ENCODE measurements at places on chromosomes 2 and 18. TPM values are rescaled to one million over a fixed set of nuclear protein-coding genes. Genes with fewer than 3 reads are reported as not detected.

The NPPC gene
- not detected for total RNA-seq

GRCh38 chr18:33495278-33495677 lies 54.8 kb upstream of the CCDC178 start:
- H3K36me3 ChIP-seq: no peaks in the 10 kb centered on the region
- H3K4me3 ChIP-seq: no peak overlapping the region
- no peaks in the 10 kb centered on the region for H3K4me1 ChIP-seq
- DNase-seq: no peak

DNA sequence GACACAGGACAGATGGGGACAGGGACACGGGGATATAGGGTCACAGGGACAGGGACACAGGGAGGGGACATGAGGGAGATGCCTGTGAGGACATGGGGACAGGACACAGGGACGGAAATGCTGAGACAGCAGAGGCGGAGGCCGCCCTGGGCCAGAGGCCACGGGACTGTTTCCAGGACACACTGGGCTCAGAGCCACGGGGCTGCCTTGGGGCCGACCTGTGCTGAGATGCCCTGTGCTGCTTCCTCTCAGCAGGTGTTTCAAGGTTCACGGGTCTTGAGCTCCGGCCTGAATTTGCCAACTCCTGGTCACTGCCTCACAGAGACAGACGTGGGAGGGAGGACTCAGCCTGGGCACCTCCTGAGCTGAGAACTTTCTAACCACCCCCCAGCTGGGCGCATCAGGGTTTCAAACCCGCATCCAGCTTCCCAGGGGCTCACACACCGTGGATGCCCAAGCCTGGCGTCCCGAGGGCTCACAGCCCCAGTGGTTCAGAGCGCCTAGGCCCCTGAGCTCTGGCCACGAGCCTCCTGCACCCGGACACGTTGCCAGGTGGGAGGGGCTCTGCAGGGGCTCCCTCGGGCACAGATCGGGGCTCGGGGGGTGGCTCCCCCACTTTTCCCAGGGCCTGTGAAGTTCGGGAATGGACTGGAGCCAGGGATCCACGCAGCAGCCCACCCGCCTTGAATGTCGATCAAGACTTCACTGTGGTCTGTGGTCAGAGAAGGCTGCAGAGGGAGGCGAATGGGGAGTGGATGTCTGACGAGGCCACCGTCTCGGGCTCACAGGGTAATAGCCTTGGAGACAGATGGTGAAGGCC lies 64.1 kb downstream of the SLC66A2 start:
- H3K4me1 ChIP-seq: no peaks in the 10 kb centered on the region
- H3K27ac ChIP-seq: no peak overlapping the region
- H3K27me3 ChIP-seq: no peaks in the 10 kb centered on the region
- DNase-seq: peak; percentile 54
- no peak overlapping the region for H3K4me3 ChIP-seq

DNA sequence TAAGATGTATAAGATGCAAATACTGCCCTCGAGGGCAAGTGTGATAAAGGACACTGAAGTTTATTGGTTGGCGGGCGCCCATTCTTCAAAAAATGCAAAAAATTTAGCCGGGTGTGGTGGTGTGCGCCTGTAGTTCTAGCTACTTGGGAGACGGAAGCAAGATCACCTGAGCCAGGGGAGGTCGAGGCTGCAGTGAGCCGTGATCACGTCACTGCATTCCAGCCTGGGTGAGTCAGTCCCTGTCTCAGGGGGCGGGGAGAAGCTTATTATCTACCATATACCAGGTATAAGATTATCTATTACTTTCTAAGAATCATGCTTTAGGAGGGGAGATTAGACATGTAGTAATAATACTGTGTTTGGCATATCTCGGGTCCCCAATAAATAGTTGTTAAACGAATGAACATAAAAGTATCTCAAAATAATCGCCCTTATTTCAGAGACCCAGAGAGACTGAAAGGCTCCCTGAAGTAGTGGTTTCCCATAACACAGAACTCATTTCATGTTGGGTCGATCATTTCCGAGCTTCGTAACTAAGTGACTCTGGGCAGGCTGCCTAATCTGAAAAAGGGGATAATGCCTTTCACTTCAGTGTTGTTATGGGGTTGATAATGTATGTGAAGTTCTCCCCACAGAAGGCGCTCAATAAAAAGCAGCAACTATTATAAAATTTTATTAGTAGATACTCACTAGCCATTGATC lies 1.2 kb upstream of the SELENOI start:
- H3K4me3 ChIP-seq: peak overlapping the region; percentile 95
- no peak for DNase-seq
- H3K27ac ChIP-seq: peak overlapping the region; percentile 95

DNA sequence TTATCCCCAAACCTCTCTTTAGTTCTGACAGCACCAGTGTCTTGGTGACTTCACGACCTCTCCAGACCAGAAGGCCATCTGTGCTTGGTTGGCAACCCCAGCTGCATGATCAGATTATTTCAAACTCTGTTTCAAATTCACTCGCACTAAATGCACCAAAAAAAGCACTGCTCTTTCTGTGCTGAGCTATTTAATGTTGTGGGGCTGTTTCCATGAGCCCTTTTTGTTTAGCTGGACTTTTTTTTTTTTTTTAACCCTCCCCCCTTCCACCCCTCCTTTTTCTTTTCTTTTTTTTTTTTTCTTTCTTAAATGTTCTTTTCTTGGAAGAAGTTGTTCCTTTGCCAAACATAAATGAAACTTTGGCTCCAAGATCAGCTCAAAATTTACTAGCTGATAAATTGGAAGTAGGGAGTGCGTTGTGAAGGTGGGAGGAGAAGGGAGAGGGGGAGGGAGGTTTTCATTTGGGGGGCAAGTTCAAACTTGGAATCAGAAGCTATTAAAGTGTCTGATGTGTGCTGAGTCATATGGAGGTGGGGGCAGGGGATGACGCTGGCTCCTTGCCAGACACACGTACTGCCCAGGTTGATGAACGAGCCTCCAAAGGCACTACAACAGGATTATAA lies 543.0 kb upstream of the TNP1 start:
- no peak for DNase-seq
- no peaks in the 10 kb centered on the region for H3K27me3 ChIP-seq
- H3K4me3 ChIP-seq: no peak overlapping the region

- peaks cover 2% of the 10 kb centered on the region for H3K4me1 ChIP-seq
- H3K27ac ChIP-seq: no peak overlapping the region
These were observed 211.7 kb upstream of the REV1 start for GRCh38 chr2:99701503-99701902.

The MPPE1 gene
- total RNA-seq: 57.3 TPM

- H3K4me1 ChIP-seq: peaks cover 54% of the 10 kb centered on the region
- H3K36me3 ChIP-seq: no peaks in the 10 kb centered on the region
- H3K27me3 ChIP-seq: no peaks in the 10 kb centered on the region
These were observed 77.0 kb upstream of the SERTAD2 start for GRCh38 chr2:64730551-64731262.

The AKAIN1 gene
- not detected for total RNA-seq

The PTPN2 gene
- total RNA-seq: 55.0 TPM

The FOXD4L1 gene
- not detected for total RNA-seq

GRCh38 chr2:216015722-216016464 lies 2.5 kb upstream of the MREG start:
- no peak overlapping the region for H3K4me3 ChIP-seq
- DNase-seq: no peak
- H3K4me1 ChIP-seq: peaks cover 27% of the 10 kb centered on the region
- H3K27ac ChIP-seq: no peak overlapping the region
- H3K36me3 ChIP-seq: no peaks in the 10 kb centered on the region
- H3K27me3 ChIP-seq: no peaks in the 10 kb centered on the region

The SLC30A3 gene
- not detected for total RNA-seq

GRCh38 chr2:96470109-96470508 lies 35.0 kb downstream of the NEURL3 start:
- no peak for DNase-seq
- H3K27me3 ChIP-seq: peaks cover 7% of the 10 kb centered on the region
- peaks cover 9% of the 10 kb centered on the region for H3K4me1 ChIP-seq
- peak overlapping the region; percentile 62 for H3K27ac ChIP-seq

DNA sequence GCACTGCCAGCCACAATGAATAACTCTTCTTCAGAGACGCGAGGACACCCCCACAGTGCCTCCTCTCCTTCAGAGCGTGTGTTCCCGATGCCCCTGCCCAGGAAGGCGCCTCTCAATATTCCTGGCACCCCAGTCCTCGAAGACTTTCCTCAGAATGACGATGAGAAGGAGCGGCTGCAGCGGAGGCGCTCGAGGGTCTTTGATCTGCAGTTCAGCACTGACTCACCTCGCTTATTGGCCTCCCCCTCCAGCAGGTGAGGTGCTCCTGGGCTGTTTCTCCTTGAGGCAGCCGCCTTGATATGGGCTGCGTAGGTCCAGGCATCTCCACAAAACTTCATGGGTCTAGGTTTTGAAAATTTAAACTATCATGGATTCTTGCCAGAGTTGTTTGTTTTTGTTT lies 6.1 kb downstream of the NCAPH start:
- H3K27ac ChIP-seq: no peak overlapping the region
- no peak for DNase-seq
- peaks cover 22% of the 10 kb centered on the region for H3K4me1 ChIP-seq
- H3K4me3 ChIP-seq: no peak overlapping the region

- H3K27ac ChIP-seq: no peak overlapping the region
- no peak overlapping the region for H3K4me3 ChIP-seq
- no peaks in the 10 kb centered on the region for H3K36me3 ChIP-seq
- H3K4me1 ChIP-seq: no peaks in the 10 kb centered on the region
- DNase-seq: no peak
- H3K27me3 ChIP-seq: no peaks in the 10 kb centered on the region
These were observed 48.6 kb downstream of the EMX1 start for GRCh38 chr2:72965770-72966450.

The ANKRD62 gene
- total RNA-seq: not detected

GRCh38 chr2:65536596-65536995 lies 104.2 kb upstream of the SPRED2 start:
- H3K4me1 ChIP-seq: no peaks in the 10 kb centered on the region
- no peak for DNase-seq
- H3K27ac ChIP-seq: no peak overlapping the region
- H3K36me3 ChIP-seq: no peaks in the 10 kb centered on the region
- H3K27me3 ChIP-seq: no peaks in the 10 kb centered on the region
- H3K4me3 ChIP-seq: no peak overlapping the region

- no peak overlapping the region for H3K4me3 ChIP-seq
- no peaks in the 10 kb centered on the region for H3K36me3 ChIP-seq
- no peak for DNase-seq
- no peaks in the 10 kb centered on the region for H3K27me3 ChIP-seq
These were observed 126.6 kb upstream of the SLC1A4 start for GRCh38 chr2:64862623-64863022.

GRCh38 chr2:124027182-124027581 lies 2.1 kb downstream of the CNTNAP5 start:
- H3K27ac ChIP-seq: no peak overlapping the region
- H3K4me1 ChIP-seq: peaks cover 7% of the 10 kb centered on the region
- H3K27me3 ChIP-seq: peaks cover 37% of the 10 kb centered on the region
- H3K36me3 ChIP-seq: no peaks in the 10 kb centered on the region
- DNase-seq: no peak
- H3K4me3 ChIP-seq: no peak overlapping the region

The ABI2 gene
- 46.9 TPM for total RNA-seq

DNA sequence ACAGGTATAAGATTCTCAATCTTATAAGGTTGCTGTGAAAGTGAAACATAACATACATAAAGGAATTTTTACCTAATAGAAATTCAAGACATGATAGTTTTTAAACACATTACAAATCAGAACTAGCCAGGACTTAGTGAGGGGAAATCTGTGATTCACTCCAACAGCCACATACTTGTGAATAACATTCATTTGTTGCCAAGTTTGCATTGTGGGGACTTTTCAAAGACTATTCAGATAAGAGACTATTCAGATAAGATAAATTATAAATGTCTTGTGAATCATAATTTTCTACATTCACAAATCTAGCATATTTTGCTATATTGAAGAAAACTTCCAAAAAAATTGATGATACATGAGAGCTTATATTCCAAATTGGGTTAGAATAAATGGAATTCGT lies 345.3 kb upstream of the CDH20 start:
- no peaks in the 10 kb centered on the region for H3K4me1 ChIP-seq
- H3K27me3 ChIP-seq: no peaks in the 10 kb centered on the region
- no peak for DNase-seq
- no peaks in the 10 kb centered on the region for H3K36me3 ChIP-seq

DNA sequence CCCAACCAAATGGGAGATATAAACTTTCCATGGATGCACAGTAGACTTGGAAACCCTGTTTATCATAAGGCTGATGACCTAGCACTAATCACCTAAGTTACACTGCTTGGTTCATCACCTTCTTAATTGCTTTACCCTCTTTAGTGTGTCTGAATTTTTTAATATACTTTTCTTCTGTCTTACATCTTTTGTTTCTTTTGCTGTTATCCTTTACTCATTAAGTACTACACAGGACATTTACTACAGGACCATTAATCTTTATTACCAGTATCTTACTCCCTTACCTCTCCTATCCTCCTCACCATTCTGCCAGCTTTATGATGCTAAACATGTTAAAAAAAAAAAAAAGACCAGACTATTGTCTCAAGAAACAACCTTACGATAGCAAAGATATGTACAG lies 333.6 kb downstream of the KIAA1328 start:
- H3K4me1 ChIP-seq: no peaks in the 10 kb centered on the region
- peaks cover 6% of the 10 kb centered on the region for H3K36me3 ChIP-seq
- H3K4me3 ChIP-seq: no peak overlapping the region
- no peak for DNase-seq
- H3K27me3 ChIP-seq: no peaks in the 10 kb centered on the region

GRCh38 chr2:174824068-174824467 lies 59.8 kb upstream of the CHRNA1 start:
- no peaks in the 10 kb centered on the region for H3K36me3 ChIP-seq
- no peaks in the 10 kb centered on the region for H3K4me1 ChIP-seq
- H3K4me3 ChIP-seq: no peak overlapping the region
- DNase-seq: no peak
- no peak overlapping the region for H3K27ac ChIP-seq

GRCh38 chr2:100826494-100826893 lies 6.6 kb downstream of the NPAS2 start:
- H3K4me3 ChIP-seq: no peak overlapping the region
- no peaks in the 10 kb centered on the region for H3K36me3 ChIP-seq
- H3K27me3 ChIP-seq: peaks cover 9% of the 10 kb centered on the region
- no peak for DNase-seq

The ORC4 gene
- total RNA-seq: 59.6 TPM

GRCh38 chr18:59052965-59053820 lies 86.5 kb upstream of the SEC11C start:
- no peak overlapping the region for H3K4me3 ChIP-seq
- DNase-seq: no peak
- H3K27ac ChIP-seq: no peak overlapping the region
- no peaks in the 10 kb centered on the region for H3K36me3 ChIP-seq
- H3K4me1 ChIP-seq: peaks cover 30% of the 10 kb centered on the region

- H3K27ac ChIP-seq: no peak overlapping the region
- H3K4me1 ChIP-seq: no peaks in the 10 kb centered on the region
- no peaks in the 10 kb centered on the region for H3K36me3 ChIP-seq
- H3K27me3 ChIP-seq: no peaks in the 10 kb centered on the region
These were observed 639.7 kb downstream of the TDRD15 start for GRCh38 chr2:21763501-21763900.

The FHL2 gene
- total RNA-seq: 22.0 TPM

- peaks cover 6% of the 10 kb centered on the region for H3K27me3 ChIP-seq
- no peak overlapping the region for H3K4me3 ChIP-seq
- DNase-seq: no peak
- H3K4me1 ChIP-seq: no peaks in the 10 kb centered on the region
These were observed 98.0 kb downstream of the PTGR3 start for GRCh38 chr18:75110846-75111415.

- H3K4me3 ChIP-seq: no peak overlapping the region
- H3K4me1 ChIP-seq: no peaks in the 10 kb centered on the region
- DNase-seq: peak; percentile 50
- no peaks in the 10 kb centered on the region for H3K27me3 ChIP-seq
- H3K36me3 ChIP-seq: no peaks in the 10 kb centered on the region
- H3K27ac ChIP-seq: no peak overlapping the region
These were observed 112.9 kb downstream of the SEPTIN10 start for GRCh38 chr2:109500910-109501309.
